Esophagus squamous epithelium (tissue), 5 donors: ENCODE measurements at places on chromosomes 2 and 18.

DNA sequence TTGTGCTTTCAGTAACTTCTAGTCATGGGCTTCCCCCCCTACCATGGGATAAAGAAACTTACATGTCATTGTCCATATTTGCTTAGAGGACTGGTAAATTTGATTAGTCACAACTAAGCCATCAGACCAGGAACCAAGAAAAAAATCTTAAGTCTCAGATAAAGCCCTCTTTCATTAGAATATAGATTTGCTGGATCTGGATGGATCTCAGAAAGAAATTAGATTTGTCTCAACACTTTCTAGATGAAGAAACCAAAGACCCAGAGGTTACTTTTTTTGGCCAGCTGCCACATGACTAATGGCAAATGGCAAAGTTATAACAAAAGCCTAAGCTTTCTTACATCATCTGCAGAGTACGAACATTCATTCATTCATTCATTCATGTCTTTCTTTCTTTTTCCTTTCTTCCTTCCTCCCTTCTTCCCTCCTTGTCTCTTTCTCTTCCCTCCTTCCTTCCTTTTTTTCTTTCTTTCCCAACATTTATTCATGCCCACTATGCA is 60.2 kb downstream of the CDCA7 start:
- no peak for DNase-seq

DNA sequence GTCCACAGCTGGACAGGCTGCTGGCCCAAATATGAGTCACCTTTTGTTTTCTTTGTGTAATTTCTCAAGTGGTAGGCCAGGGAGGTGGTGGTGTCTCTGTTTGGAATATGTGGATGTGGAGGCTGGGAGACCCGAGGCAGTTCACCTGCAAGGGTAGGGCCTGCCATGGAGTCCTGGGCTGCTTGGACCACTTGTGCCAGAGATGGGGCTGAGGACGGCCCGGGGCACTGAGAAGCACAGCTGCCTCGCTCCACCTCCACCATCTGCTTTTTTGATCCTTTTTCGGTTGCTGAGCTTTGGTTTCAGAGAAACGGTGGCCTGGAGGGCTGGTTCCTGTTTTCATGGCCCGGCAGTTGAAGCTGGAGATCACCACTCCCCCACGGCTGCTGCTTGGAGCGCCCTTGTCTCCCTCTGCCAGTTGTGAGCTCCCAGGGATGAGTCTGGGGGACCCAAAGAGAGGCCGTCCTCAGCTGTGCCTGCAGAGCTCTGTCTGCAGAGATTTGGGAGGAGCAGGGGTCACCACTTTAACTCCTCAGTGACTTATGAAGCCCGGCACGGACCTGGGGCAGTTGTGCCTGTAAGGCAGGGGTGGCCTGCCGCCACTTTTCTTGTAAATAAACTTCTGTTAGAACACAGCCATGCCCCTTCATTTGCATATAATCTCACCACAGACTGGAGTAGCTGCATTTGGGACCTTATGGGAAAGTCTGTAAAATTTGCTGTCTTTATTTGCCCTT is 67.6 kb upstream of the MCFD2 start:
- peak; percentile 12 for DNase-seq

DNA sequence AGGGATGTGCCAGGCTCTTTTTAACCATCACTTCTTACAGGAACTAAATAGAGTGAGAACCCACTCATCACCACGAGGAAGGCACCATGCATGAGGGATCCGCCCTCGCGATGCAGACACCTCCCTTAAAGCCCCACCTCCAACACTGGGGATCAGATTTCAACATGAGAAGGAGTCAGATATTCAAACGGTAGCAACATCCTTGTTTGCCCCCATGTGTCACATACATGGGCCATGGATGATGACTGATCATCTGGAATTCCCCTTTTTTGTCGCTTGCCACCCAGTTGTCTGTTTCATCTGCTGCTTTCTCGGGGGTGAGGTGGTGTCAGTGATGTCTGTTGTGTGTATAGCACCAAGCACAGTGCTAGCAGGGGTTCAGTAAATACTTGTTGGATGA is 57.9 kb downstream of the NCK2 start:
- DNase-seq: no peak

GRCh38 chr18:31876707-31877106 is 66.2 kb downstream of the TRAPPC8 start:
- no peak for DNase-seq

DNA sequence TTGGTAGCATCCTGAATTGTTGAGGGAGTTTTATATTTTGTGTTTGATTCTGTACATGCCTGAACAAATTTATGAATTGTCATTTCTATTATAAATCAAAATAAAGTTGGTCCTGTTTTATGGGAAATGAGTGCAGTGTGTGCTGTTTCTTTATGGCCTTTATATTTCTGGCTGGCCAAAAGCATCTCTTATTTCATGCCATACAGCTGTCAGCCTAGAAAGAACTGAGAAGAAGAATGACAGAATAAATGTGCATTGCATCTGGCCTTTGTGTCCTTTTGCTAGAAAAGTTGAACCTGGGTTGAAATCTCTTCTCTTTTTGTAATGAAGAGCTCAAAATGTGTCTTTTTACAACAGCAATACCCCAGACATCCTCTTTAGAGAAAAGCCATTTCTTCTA is 474.7 kb upstream of the LRATD1 start:
- no peak for DNase-seq

- no peak for DNase-seq
Observed at GRCh38 chr18:904218-905090, at the start of gene ADCYAP1. TSS of gene ADCYAP1 (plus strand) at chr18:904871. CDS start at chr18:905387, 516 bp downstream.

DNA sequence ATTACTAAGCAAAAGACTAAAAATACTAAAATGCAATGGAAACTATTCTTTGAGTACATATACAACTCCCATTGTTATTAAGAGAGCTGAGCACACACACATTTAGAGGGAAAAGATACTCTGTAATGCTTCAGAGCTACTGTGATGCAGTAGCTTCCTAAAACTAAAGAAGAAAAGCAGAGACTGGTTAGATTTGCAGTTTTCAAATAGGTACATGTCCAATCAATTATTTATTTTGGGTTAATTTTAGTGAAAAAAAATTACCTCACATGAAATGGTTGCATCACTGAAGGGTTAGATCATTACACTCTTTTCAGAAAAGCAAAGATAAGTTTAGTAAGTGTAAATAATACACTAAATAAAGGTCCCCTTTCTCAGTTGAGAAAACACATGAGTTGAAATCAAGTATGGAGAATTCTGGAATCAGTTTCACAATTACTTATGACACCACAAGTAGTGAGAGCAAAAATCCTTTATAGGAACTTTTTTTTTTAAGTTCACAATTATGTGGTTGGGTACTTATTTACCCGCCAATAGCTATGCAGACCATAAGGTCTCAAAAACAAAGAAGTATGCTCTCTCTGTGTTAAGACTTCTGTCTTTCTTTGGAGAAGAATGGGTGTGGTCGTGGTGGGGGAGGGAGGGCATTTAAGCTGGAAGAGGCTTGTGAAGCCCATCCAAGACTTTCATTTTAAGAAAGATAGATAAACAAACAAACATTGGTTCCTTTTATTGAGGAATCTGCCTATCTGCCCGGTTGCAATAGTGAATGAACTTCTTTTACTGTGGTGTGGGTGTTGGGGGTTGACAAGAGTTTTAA is 25.3 kb upstream of the SERTAD2 start:
- no peak for DNase-seq

- DNase-seq: no peak
Observed at GRCh38 chr2:45874344-45874743, 222.9 kb downstream of the PRKCE start.

DNA sequence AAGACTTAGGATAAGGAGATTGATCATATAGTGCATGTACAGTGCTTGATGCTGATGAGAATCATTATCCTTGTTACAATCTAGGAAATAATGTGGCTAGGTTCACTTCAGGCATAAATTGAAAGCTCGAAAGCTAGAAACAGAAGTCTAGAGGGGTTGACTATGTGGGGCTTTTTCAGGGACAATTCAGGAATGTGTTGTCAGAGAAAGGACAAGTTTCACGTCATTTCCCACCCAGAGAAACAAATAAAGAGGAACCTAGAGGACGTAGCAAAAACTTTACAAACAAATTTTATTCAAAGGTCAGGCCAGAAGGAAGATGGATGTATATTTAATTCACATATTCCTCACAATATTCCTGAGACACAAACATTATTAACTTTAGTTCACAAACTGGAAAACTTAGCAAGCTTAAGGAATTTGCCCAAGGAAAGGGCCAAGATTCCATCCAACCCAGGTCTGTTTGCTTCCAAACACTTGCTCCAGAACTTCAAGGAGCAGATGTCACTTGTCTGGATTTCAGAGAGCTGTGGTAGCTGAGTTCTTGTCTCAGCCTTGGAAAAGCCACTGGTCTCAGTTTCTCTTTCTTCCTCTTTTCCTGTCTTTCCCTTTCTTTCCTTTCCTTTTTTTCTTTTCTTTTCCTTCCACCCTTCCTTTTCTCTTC is 7.4 kb downstream of the CYRIA start:
- no peak for DNase-seq

- DNase-seq: no peak
Observed at GRCh38 chr2:97712693-97713295, 582 bp upstream of the ZAP70 start.

- no peak for DNase-seq
Observed at GRCh38 chr2:151476287-151476686, 66.6 kb downstream of the RIF1 start.

GRCh38 chr2:101756266-101756665 is 58.8 kb downstream of the MAP4K4 start:
- no peak for DNase-seq

- DNase-seq: no peak
Observed at GRCh38 chr18:79637181-79637920, 42.3 kb upstream of the CTDP1 start.

DNA sequence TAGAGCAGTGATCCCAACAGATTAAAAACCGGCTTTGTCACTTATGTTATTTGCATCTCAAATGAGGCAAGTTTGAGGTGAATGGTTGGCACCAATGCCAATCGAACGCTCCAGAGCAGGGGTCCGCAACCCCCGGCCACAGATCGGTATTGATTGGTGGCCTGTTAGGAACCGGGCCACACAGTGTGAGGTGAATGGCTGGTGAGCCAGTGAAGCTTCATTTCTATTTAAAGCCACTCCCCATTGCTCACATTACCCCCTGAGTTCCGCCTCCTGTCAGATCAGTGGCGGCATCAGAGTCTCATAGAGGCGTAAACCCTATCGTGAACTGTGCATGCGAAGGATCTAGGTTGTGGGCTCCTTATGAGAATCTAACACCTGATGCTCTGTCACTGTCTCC is 132.0 kb downstream of the TMEM182 start:
- DNase-seq: no peak

DNA sequence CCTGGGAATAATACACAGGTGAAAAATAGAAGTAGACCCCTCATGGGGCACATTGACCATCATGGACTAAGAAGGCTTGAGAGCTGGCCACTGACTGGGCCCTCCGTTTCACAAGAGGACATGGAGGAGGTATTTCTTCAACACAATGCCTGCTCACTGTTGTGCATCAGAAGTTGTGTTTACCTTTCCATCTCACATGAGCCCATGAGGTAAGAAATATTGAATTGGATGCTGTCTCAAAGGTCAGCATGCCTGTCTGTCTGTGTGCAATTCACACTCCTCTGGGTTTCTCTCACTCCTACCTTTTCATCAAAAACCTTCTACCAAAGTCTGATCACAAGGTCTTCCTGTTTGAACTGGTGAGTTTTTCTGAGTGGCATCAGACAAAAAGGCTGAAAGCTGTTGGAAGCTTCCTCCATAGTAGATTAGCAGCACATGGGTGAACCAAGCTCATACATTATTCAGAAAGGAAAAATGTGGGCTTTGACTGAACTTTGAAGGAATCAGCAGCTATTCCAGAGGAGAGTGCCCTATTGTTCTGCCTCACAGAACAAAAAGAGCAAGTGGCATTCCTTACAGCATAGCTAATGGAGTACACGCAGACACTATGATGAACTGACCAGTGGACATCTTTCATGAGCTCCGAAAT is 143.2 kb upstream of the RND3 start:
- DNase-seq: no peak

GRCh38 chr2:158644139-158644538 is 151.0 kb upstream of the DAPL1 start:
- no peak for DNase-seq

GRCh38 chr2:69994166-69994565 is 32.7 kb upstream of the ASPRV1 start:
- no peak for DNase-seq

DNA sequence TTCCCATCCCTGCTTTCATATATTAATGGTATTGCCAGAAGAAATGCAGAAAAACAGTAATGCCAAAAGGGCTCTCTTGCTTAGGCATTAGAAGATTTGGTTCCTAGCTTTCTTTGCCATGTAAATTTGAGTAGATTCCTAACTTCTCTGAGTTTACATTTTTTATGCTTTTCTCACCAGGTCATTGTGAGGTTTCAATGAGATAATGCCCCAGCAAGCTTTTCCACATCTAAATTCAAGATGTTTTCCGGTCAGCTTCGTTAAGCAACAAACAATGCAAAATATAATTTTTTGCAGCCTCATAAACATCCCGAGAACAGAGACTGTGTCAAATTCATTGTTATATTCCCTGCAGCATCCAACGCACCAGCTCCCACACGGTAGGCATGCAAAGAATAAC is 44.9 kb downstream of the NCKAP5 start:
- DNase-seq: no peak

GRCh38 chr2:43044093-43044681 is 182.2 kb downstream of the ZFP36L2 start:
- no peak for DNase-seq

- no peak for DNase-seq
Observed at GRCh38 chr2:11701751-11702301, 31.8 kb upstream of the NTSR2 start.

- no peak for DNase-seq
Observed at GRCh38 chr2:226882606-226883005, 46.8 kb downstream of the RHBDD1 start.

- DNase-seq: no peak
Observed at GRCh38 chr2:238846628-238847418, 1.1 kb upstream of the TWIST2 start.

DNA sequence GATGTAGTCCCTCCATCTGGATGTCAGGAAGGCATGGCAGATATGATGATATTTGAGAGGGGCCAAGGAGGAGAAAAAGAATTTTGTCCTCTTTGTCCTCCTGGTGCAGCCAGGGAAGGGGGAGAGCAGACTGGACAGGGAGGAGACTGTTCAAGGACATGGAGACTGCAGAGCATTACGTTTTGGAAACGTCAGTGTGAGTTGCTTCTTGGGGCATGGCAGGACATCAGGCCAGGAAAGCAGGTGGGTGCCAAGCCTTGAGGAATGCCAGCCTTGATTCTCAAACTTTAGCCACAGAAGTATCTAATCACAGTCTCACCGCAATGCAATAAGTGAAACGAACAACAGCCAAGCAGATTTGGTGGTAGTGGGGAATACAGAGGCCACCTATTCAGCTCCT is 66.2 kb downstream of the BMP10 start:
- no peak for DNase-seq

GRCh38 chr2:55109219-55109891 is 59.1 kb upstream of the RTN4 start:
- DNase-seq: no peak

DNA sequence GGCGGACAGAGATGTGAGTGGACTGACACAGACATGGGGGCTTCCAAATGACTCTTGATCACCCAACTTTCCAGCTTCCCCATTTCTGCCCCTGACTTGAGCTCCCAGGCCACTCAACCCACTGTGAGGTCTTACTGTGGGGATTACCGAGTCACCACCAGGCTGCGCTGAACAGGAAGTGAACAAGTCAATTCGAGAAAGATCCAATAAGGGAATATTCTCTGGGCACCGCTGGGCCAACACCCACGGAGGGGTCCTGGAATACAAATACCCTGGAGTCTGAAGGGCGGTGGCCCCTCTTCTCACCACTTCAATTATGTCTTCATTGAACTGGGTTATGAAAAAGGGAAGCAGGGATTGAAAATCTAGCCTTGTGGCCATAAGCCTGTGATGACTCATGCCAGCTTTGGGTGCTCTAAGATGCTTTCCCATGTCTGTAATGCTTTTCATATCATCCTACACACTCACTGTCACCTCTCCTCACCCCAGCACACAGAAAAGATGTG is 37.7 kb downstream of the BCL11A start:
- DNase-seq: no peak
